ENCODE measurements at places on chromosomes 4 and X. TPM values are rescaled to one million over a fixed set of nuclear protein-coding genes. Genes with fewer than 3 reads are reported as not detected.

The HTR2C gene
- not detected for total RNA-seq

The PRDX4 gene
- total RNA-seq, result 46.9 TPM

DNA sequence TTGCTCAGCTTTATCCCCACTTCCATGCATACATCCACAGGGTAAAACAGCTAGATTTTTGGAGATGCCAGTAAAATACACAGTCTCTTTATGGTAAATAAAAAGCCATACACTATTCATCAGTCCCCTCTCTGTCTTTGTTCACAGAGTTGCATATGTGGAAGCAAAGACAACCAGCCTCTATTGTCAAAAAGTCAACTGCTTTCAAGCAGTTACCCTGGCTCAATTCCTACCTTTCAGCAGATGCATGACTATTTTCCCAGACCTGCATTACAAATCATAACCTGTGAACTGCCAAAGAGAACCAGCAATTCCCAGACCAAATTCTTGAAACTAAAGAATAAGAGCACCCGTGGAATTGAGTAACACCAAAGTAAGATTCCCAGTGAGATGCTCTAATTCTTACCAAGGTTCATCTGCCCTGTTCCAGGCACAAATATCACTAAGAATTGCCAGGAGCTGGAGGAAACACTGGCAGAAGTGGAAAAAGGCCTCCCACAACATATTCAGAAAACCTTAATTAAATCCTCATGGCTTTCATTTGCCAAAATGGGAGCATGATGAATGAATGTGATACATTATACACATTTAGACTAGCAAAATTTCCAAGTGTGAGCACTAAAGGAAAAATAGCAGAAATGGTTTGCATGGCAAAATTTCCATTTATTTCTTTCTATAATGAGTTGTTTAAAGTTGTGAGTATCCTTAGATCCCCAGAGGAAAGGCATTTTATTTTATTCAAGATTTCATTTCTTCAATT lies 391.2 kb upstream of the ADGRL3 start:
- no peak for DNase-seq

- DNase-seq, result no peak
Observed at GRCh38 chrX:15814771-15815365, 24.6 kb downstream of the ZRSR2 start.

- no peak for DNase-seq
Observed at GRCh38 chr4:20044966-20045365, 206.7 kb upstream of the SLIT2 start.
